Bronchial smooth muscle cell (primary cell): ENCODE measurements at places on chromosomes 4 and X. TPM values are rescaled to one million over a fixed set of nuclear protein-coding genes. Genes with fewer than 3 reads are reported as not detected.

Gene ARHGAP6
- 3.0 and 5.5 TPM in 2 replicates for total RNA-seq

Gene TMPRSS11F
- not detected in 2 replicates for total RNA-seq

Gene TCEAL7
- 32.1 and 74.1 TPM in 2 replicates for total RNA-seq

Gene BST1
- 8.7 and 12.1 TPM in 2 replicates for total RNA-seq

Gene RIPPLY1
- total RNA-seq, result not detected in 2 replicates

Gene AMTN
- total RNA-seq, result not detected in 2 replicates

Gene GAGE13
- total RNA-seq, result not detected in 2 replicates

Gene SPON2
- 573 and 703 TPM in 2 replicates for total RNA-seq

Gene NXF2B
- not detected in 2 replicates for total RNA-seq

Gene CT47A1
- total RNA-seq, result not detected in 2 replicates

Gene CAPN6
- under 0.01 TPM in 1 of 2 replicates, not detected in the other for total RNA-seq

Gene TBC1D8B
- 7.0 and 13.2 TPM in 2 replicates for total RNA-seq

Gene TRAM1L1
- 2.2 and 3.3 TPM in 2 replicates for total RNA-seq

Gene GAGE2A
- total RNA-seq, result not detected in 2 replicates

Gene ADH1A
- 0.09 and 0.16 TPM in 2 replicates for total RNA-seq

Gene SORCS2
- total RNA-seq, result 0.26 and 0.79 TPM in 2 replicates

Gene TEX13B
- total RNA-seq, result not detected in 2 replicates

Gene RAB28
- total RNA-seq, result 6.0 and 9.1 TPM in 2 replicates

Gene PLAC1
- total RNA-seq, result 0.26 and 0.32 TPM in 2 replicates

Gene MFAP3L
- total RNA-seq, result 0.63 and 1.0 TPM in 2 replicates

Gene SPIN2A
- 2.4 TPM in 2 replicates for total RNA-seq

Gene NDP
- 0.34 and 2.0 TPM in 2 replicates for total RNA-seq

Gene GPR50
- total RNA-seq, result not detected in 2 replicates

Gene TMEM271
- total RNA-seq, result not detected in 2 replicates

Gene PABPC5
- 1.6 and 2.7 TPM in 2 replicates for total RNA-seq

Gene HTN3
- not detected in 2 replicates for total RNA-seq

Gene SUPT20HL2
- total RNA-seq, result 0.16 TPM in 1 of 2 replicates, not detected in the other

Gene SPARCL1
- total RNA-seq, result 1.3 and 1.5 TPM in 2 replicates

Gene KLKB1
- total RNA-seq, result 0.16 and 0.17 TPM in 2 replicates

Gene PRICKLE3
- 4.5 and 4.9 TPM in 2 replicates for total RNA-seq

Gene STK32B
- 0.34 and 0.63 TPM in 2 replicates for total RNA-seq

Gene RTL5
- 3.2 and 5.1 TPM in 2 replicates for total RNA-seq

Gene CSAG1
- not detected in 2 replicates for total RNA-seq

Gene AMBN
- not detected in 2 replicates for total RNA-seq

Gene DMP1
- not detected in 2 replicates for total RNA-seq

Gene GC
- not detected in 2 replicates for total RNA-seq
